ENCODE measurements at places on chromosomes 5 and 9.
A peak's percentile ranks its signal among the peaks of the same experiment; 100 is the strongest.

DNA sequence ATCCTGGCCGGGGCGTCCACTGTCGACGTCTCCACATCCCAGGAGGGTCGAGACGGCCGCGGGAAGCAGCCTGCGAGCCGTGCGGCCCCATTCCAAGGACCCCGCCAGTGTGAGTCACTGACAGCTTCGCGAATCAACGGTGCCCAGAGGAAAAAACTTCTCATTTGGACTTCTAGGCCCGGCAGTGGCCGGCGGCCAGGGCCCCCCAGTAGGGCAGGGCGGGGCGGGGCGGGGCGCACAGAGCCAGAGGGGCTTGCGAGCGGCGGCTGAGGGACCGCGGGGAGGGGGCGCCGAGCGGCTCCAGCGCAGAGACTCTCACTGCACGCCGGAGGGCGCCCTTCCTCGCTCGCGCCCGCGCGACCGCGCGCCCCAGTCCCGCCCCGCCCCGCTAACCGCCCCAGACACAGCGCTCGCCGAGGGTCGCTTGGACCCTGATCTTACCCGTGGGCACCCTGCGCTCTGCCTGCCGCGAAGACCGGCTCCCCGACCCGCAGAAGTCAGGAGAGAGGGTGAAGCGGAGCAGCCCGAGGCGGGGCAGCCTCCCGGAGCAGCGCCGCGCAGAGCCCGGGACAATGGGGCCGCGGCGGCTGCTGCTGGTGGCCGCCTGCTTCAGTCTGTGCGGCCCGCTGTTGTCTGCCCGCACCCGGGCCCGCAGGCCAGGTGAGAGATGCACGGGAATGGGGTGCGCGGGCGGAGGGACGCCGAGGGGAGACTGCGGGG lies at the start of gene F2R:
TSS of gene F2R (plus strand) at position 391 of the 720 bp plus-strand sequence. CDS start at position 573, 182 bp downstream.
- DNase-seq: peak; percentile 81

DNA sequence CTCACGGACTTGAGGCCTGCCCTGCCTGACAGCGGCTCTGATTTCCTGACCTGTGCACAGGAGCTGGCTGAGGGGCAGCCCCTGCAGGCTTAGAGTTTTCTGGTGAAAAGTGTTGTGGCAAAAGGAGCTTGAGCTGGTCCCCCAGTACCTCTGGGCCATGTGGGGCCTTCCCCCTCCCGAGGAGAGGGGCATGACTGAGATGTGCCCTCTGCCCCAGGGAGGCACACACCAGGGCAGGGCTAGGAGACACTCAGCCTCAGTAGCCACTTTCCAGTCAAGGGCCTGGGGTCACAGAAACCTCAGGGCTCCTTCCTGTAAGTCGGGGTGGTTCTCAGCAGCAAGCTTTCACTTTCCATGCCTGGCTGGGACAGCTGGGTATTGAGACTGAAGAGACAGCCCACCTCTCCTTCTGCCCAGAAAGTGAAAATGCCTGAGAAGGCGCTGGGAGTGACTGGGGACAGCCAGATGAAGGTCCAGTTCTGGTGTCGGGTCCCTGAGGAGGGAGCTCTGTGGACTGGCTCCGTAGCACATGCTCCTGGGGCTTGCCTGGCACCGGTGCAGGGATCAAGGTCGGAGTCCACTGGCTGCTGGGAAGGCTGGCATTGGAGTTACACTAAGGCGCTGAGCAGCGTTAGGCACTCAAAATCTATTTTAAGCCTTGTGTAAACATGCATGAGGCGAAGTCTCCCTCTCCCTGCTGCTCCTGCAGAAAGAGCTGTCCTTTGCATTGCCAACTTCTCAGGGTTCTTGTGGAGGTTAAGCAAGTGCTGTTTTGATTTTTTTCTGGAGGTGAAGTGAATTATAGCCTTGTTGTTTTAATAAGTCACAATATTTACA lies 394.9 kb downstream of the GADD45G start:
- peak; percentile 83 for DNase-seq

- DNase-seq: no peak
Observed at GRCh38 chr5:144465441-144465840, 294.8 kb downstream of the KCTD16 start.

GRCh38 chr9:101028346-101029314 lies at the start of gene PLPPR1:
PLPPR1 (plus strand) TSS chr9:101028727.
- peak; percentile 10 for DNase-seq

DNA sequence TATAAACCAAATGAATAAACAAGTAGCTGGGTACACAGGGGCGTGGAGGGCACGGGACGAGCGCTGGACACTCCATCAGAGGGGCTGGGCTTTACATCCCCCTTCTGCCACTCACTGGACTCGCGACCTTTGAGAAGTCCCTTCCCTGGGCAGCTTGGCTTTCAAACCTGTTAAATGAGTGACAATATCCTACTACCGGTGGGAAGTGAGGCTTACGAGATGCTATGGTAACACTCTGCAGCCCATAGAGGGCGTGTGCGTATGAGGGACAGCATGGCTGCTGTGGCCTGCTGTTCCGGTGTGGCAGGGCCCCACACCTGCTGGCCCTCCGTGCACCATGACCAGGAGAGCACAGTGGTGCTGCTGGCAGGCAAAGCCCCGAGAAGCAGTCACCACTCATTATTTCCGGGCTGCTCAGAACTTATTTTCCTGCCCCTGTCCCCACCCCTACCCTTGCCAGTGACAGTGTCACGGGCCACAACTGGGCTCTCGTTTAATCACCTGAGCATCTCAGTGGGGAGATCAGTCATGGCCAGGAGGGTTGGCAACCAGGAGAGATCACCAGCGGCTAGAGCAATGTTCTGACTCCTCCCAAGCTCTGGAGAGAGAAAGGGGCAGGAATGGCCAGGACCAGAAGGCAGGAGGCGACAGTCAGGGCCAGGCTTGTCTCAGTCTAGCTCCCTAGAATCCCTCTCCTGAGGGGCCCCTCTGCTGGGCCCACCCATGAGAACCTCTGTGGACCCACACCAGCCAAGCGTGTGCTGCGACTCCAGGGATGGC lies 10.5 kb downstream of the CLTB start:
- no peak for DNase-seq

DNA sequence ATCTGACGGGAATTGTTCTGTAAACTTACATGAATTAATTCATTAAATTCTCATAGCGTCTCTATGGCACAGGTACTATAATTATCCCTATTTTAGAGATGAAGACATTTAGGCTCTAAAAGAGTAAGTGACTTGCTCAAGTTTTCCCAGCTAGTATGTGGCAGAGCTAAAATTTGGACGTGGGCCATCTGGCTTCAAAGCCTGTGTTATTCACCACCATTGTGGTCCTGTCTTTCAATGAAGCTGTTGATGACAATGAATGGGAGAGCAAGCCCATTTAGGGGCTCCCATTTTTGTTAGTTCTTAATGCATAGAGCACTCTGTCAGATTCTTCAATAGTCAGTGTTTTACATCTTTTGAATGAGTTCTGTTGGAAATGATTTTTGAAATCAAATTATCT lies 236.0 kb upstream of the CD180 start:
- DNase-seq: no peak
